ENCODE measurements at places on chromosomes 16 and 17. TPM values are rescaled to one million over a fixed set of nuclear protein-coding genes. Genes with fewer than 3 reads are reported as not detected.

The IGSF6 gene
- not detected for total RNA-seq

The ZG16 gene
- not detected for total RNA-seq

The KIF2B gene
- not detected for total RNA-seq

The CCL4 gene
- total RNA-seq, result not detected

The CCL5 gene
- not detected for total RNA-seq

The CTRB2 gene
- 0.26 TPM for total RNA-seq

The HS3ST4 gene
- not detected for total RNA-seq

The ZNF652 gene
- total RNA-seq, result 10.1 TPM

The PLLP gene
- total RNA-seq, result not detected

The NETO2 gene
- total RNA-seq, result 28.7 TPM
